ENCODE measurements at places on chromosomes 2 and 18. TPM values are rescaled to one million over a fixed set of nuclear protein-coding genes. Genes with fewer than 3 reads are reported as not detected.

DNA sequence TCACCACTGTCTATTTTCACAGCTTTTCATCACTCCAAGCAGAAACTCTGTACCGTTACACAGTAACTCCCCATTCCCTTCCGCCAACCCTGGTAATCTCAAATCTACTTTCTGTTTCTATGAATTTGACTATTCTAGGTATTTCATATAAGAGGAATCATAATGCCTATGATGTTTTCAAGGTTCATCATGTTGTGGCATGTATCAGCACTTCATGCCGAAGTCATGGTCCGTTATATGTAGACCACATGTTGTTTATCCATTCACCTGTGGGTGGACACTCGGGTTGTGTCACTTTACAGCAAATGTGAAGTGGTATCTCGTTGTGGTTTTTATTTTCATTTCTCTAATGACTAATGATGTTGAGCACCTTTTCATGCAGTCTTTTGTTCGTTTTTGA is 21.6 kb downstream of the CPSF3 start:
- DNase-seq = no peak

DNA sequence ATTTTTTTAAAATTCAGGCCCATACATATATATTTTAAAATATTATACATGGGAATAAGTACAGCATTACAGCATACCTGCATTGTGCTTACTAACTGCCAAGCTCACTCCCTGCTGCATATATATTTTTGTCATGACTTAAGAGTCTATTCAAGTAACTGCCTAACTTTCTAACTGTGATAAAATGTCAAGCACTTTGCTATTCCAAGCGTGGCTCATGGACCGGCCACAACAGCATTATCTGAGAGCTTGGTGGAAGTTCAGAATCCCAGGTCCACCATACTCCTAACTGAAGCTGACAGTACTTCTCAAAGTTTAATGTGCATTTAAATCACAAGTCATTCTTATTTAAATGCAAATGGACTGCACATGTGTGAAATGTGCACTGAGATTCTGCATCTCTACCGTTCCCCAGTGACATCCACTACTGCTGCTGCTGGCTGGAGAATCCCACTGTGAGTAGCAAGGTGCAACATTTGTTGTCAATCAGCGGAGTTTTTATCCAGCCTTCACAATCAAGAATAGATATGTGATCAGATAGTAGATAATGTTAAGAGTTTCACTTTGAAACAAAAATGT is 79.1 kb downstream of the DYM start:
- no peak for DNase-seq

DNA sequence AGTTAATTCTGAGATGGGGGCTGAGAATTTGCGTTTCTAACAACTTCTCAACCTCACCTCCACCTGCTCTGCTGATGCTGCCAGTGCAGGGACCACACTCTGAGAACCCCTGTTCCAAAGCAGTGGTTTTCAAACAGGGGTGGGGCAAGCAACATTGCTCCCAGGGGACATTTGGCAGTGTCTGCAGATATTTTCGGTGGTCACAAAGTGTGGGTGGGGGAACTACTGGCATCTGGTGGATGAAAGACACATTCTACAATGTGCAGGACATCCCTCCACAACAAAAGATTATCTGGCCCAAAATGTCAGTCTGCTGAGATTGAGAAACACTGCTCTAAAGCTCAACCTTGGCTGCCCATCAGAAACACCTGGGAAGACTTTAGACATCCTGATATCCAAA is 188.7 kb upstream of the SATB2 start:
- DNase-seq = no peak

Gene CPLX4
- not detected for total RNA-seq

DNA sequence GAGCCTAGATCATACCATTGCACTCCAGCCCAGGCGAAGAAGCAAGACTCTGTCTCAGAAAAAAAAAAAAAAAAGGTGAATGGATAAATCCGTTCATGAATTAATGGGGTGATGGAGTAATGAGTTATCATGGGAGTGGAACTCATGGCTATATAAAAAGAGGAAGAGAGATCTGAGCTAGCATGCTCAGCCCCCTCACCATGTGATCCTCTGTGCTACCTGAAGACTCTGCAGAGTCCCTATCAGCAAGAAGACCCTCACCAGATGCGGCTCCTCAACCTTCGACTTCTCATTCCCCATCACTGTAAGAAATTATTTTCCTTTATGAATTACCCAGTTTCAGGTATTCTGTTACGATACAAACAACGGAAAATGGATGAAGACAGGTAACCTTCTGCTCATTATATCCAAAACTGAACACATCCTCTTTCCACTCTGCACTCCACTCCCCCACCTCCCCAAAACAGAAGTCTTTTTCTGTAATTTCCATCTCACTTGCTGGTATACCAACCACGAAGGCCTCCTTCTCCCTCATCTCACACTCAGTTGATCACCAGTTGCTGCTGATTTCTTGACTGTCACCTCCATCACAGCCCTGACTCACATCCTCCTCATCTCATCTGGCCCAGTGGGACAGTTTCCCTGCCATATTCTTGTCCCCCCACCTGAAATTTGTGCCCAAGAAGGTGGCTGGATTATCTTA is 8.8 kb downstream of the RETREG2 start:
- DNase-seq = no peak

GRCh38 chr2:178718988-178719387 is 88.2 kb downstream of the TTN start:
- no peak for DNase-seq
